ENCODE measurements at places on chromosomes 2 and 18.
A peak's percentile ranks its signal among the peaks of the same experiment; 100 is the strongest.

DNA sequence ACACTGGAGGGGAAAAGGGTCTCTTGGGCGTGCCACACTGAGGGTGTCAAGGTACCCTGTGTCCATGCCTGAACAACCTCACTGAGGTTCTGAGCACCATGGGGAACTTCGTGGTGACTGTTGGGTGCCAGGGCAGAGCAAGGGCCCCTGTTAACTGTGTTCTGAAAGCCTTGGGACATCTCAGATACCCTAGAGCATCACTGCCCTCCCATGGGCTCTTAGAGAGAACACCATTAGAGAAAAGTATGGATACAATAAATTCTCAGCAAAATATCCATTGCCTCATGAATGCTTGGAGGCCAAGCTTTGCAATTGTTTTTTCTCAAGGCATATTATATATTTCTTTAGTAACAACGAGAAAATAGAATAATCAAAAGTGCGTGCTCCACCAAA, 488.5 kb upstream of the NRP2 start:
- peak; percentile 20 for DNase-seq

DNA sequence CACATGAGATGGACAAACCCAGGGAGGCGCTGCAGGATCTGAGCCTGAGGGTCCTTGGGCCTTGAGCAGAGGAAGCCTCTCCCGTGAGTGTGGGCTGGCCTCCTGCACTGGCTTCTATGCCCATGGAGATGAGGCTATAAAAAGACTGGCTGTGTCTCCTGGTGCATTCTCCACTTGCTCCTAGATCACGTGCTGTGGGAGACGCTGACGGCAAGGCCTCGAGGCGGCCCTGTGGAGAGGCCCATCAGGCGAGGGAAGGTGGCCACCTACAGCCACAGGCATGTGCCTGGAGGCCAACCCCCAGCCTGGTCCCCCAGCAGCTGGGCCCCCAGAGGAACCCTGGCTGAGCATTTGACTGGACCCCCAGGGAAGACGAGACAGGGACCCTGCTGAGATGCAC, 198.9 kb downstream of the TWIST2 start:
- DNase-seq, result no peak

GRCh38 chr18:55925772-55926171, 337.8 kb upstream of the TCF4 start:
- DNase-seq, result no peak

- DNase-seq, result no peak
Observed at GRCh38 chr2:120452131-120452530, 106.2 kb downstream of the INHBB start.
